ENCODE measurements at places on chromosomes 4 and X.
A peak's percentile ranks its signal among the peaks of the same experiment; 100 is the strongest.

DNA sequence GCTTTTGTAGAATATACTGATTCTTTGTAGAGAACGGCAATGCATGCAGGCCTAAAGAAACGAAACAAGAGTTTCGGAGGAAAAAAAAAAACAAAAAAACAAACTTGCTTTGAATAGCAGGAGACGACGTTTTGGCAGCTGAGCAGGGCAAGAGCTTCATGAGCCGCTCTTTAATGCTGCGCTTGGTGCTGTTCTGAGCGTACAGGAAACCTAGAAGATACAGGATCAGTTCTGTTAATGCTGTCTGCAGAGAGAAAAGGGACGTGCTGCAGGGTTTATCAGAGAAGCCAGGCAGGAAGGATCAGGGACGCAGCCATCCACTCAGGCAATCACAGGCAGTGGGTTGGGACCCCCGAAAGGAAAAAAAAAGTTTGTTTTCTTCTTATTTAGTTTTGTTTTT, 182.2 kb downstream of the PACRGL start:
- DNase-seq, result no peak

GRCh38 chrX:108224727-108225621, 133.4 kb downstream of the ATG4A start:
- peak; percentile 3 for DNase-seq

- DNase-seq, result no peak
Measured at GRCh38 chr4:10011277-10011676, 10.0 kb downstream of the SLC2A9 start.

GRCh38 chr4:99413140-99413539, 22.0 kb downstream of the ADH7 start:
- DNase-seq, result no peak

GRCh38 chr4:14269824-14270223, 642.3 kb upstream of the BOD1L1 start:
- peak; percentile 4 for DNase-seq

DNA sequence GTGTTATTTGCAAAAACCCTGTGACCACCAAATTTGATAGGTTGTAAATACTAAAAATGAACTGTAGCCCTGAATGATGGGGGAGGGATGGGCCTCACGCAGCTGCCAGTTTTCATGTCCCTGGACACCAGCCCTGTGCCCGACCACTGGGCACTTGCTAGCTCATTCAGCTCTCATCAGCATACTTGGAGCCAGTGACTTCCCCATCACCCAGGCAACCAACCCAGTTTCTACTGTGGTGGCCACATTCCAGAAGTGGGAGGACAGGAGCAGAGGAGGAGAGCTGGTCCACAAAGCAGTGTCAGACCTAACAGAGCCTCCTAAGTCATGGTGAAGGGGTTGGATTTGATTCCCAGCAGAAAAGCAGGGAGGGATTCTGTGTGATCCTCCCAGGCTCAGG, 128.2 kb downstream of the CPEB2 start:
- no peak for DNase-seq

Measured in CD4-positive, alpha-beta T cell treated with Interleukin-21 for 1 hour (primary cell).